Thoracic aorta endothelial cell (primary cell): ENCODE measurements at places on chromosomes 2 and 18. TPM values are rescaled to one million over a fixed set of nuclear protein-coding genes. Genes with fewer than 3 reads are reported as not detected.

The ASXL3 gene
- total RNA-seq = 0.14 and 0.66 TPM in 2 replicates

The CXCR1 gene
- not detected in 2 replicates for total RNA-seq

The FHL2 gene
- total RNA-seq = 81.8 and 110 TPM in 2 replicates

The CTLA4 gene
- total RNA-seq = not detected in 2 replicates

The SERPINB11 gene
- not detected in 2 replicates for total RNA-seq

The TANC1 gene
- 112 and 117 TPM in 2 replicates for total RNA-seq

The SERPINB2 gene
- total RNA-seq = 28.1 and 37.5 TPM in 2 replicates

The SAG gene
- total RNA-seq = not detected in 2 replicates

The AMER3 gene
- total RNA-seq = not detected in 2 replicates

The RESP18 gene
- total RNA-seq = not detected in 2 replicates

The ITGB6 gene
- total RNA-seq = 0.07 and 0.13 TPM in 2 replicates

The IL1RN gene
- total RNA-seq = not detected in 2 replicates

The CNTNAP5 gene
- total RNA-seq = not detected in 2 replicates

The CENPA gene
- total RNA-seq = 17.0 and 31.7 TPM in 2 replicates

The SP5 gene
- total RNA-seq = not detected in 2 replicates

The CPO gene
- not detected in 2 replicates for total RNA-seq

The UBXN4 gene
- 114 and 121 TPM in 2 replicates for total RNA-seq

The ONECUT2 gene
- total RNA-seq = under 0.01 TPM in 2 replicates

The IDH1 gene
- 129 and 163 TPM in 2 replicates for total RNA-seq

The PTPRN gene
- total RNA-seq = not detected in 2 replicates

The KCNJ3 gene
- not detected in 2 replicates for total RNA-seq

The DOK1 gene
- total RNA-seq = 6.9 and 10.7 TPM in 2 replicates

The RBMS1 gene
- total RNA-seq = 170 TPM in 2 replicates

The PRKAG3 gene
- total RNA-seq = not detected in 2 replicates

The CCBE1 gene
- total RNA-seq = 1.0 and 2.5 TPM in 2 replicates

The IGFBP2 gene
- total RNA-seq = 19.9 and 68.2 TPM in 2 replicates

The GPR39 gene
- total RNA-seq = 0.13 TPM in 1 of 2 replicates, not detected in the other

The HOXD12 gene
- total RNA-seq = not detected in 2 replicates

The SLC14A1 gene
- total RNA-seq = not detected in 2 replicates

The REG3A gene
- total RNA-seq = not detected in 2 replicates

The SH3BP4 gene
- total RNA-seq = 85.7 and 105 TPM in 2 replicates

The SP140 gene
- 0.66 TPM in 1 of 2 replicates, not detected in the other for total RNA-seq

The TEX44 gene
- total RNA-seq = not detected in 2 replicates

The BIN1 gene
- total RNA-seq = 38.3 and 40.9 TPM in 2 replicates

The CYRIA gene
- total RNA-seq = 46.5 and 47.6 TPM in 2 replicates

The APCDD1 gene
- 0.36 and 0.53 TPM in 2 replicates for total RNA-seq

The SESTD1 gene
- 43.2 and 47.9 TPM in 2 replicates for total RNA-seq

The SPP2 gene
- not detected in 2 replicates for total RNA-seq

The CYS1 gene
- 0.07 TPM in 1 of 2 replicates, not detected in the other for total RNA-seq

The C2orf74 gene
- 8.5 and 11.7 TPM in 2 replicates for total RNA-seq

The AP1S3 gene
- 3.7 and 7.3 TPM in 2 replicates for total RNA-seq

The PARD3B gene
- 18.4 and 19.0 TPM in 2 replicates for total RNA-seq

The CDH20 gene
- not detected in 2 replicates for total RNA-seq

The CIB4 gene
- total RNA-seq = not detected in 2 replicates

The NYAP2 gene
- total RNA-seq = not detected in 2 replicates

The ZNF892 gene
- total RNA-seq = 6.2 and 6.4 TPM in 2 replicates

The RFTN2 gene
- 6.3 and 6.5 TPM in 2 replicates for total RNA-seq

The GDF7 gene
- 2.5 and 9.5 TPM in 2 replicates for total RNA-seq

The STK17B gene
- total RNA-seq = 16.1 and 22.3 TPM in 2 replicates

The STPG4 gene
- 0.13 and 0.65 TPM in 2 replicates for total RNA-seq

The ETAA1 gene
- 28.9 and 31.4 TPM in 2 replicates for total RNA-seq

The FIGN gene
- 4.0 and 6.5 TPM in 2 replicates for total RNA-seq

The TEKT4 gene
- total RNA-seq = not detected in 2 replicates

The FBLN7 gene
- 2.9 and 5.2 TPM in 2 replicates for total RNA-seq

The OTOS gene
- not detected in 2 replicates for total RNA-seq

The KANSL1L gene
- total RNA-seq = 13.8 and 14.0 TPM in 2 replicates
